ENCODE measurements at places on chromosomes 11 and 22.

GRCh38 chr22:23142546-23143105 is 836 bp upstream of the RSPH14 start:
- no peak for DNase-seq

GRCh38 chr11:86508604-86509587 is 134.2 kb downstream of the CCDC81 start:
- no peak for DNase-seq

- peak; percentile 26 for DNase-seq
Observed at GRCh38 chr11:107799218-107799859, 59.2 kb downstream of the SLC35F2 start.

- no peak for DNase-seq
Observed at GRCh38 chr11:8352876-8353505, 89.3 kb upstream of the LMO1 start.

GRCh38 chr11:103147627-103148026 is 38.4 kb downstream of the DYNC2H1 start:
- no peak for DNase-seq

DNA sequence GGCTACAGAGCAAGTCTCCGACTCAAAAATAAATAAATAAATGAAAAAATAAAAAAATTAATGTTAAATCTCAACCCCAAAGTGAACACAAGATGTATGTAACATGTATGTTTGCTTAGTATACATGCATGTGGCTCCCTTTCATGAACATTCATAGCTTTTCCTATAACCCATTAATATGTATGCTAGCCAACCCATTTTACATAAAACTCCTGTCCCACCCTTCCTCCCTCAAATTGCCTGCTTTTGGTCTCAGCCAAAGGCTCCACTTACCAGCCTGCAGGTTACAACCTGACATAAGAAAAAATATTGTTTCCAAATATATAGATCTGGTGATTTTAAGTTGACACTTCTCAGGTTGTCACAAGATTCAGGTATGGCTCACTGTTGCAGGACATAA is 3.7 kb upstream of the FOLR1 start:
- DNase-seq, result no peak

GRCh38 chr22:21043860-21044535 is 1.7 kb upstream of the LRRC74B start:
- no peak for DNase-seq

Measured in stimulated activated CD8-positive, alpha-beta memory T cell treated with anti-CD3 and anti-CD28 coated beads, Interleukin-4, amount 100 ng/mL, for 24 hours (primary cell).